Ascending aorta (tissue), 2 donors: ENCODE measurements at places on chromosomes 6 and 20.

- DNase-seq, result no peak
These were observed 1.3 kb downstream of the LYRM4 start for GRCh38 chr6:5259428-5259827.

DNA sequence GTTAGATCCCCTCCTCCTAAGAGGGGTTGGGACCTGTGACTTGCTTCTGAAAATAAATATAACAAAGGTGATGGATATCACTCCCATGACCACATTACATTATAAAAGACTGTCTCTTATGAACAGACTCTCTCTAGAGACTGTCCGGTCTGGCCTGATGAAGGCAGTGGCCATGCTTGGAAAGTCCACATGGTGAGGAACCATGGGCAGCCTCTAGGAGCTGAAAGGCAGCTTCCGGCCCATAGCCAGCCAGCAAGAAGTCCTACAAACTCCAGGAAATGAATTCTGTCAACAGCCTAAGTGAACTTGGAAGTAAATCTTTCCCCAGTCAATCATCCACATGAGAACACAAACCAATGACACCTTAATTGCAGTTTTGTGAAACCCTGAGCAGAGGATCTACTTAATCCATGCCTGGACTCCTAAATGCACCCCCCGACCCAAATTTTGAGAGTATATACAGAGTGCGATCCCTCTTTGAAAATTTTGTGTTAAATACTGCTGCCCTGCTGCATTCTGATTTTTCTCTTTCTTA, 2.2 kb upstream of the POPDC3 start:
- DNase-seq, result no peak

DNA sequence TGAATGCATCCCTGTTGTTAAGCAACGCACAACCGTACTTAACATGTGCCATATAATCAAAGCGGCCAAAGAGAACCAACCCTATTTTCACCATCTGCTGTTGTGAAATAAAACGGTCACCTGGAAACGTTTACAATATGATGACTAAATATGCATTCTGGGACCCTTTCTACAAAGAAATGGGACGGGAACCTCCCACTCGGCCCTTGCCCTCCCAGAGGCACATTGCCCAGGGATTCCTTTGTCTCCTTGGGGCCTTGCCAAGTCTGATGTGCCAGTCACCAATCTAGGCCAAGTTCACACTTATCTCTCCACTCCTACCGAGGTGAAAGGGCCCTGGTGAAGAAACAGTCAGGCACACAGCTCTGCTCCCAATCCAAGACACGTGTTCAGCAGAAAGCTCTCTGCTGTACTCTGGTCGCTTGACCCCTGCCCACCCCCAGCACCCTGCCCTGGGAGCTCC, 427.4 kb upstream of the JARID2 start:
- DNase-seq, result no peak

DNA sequence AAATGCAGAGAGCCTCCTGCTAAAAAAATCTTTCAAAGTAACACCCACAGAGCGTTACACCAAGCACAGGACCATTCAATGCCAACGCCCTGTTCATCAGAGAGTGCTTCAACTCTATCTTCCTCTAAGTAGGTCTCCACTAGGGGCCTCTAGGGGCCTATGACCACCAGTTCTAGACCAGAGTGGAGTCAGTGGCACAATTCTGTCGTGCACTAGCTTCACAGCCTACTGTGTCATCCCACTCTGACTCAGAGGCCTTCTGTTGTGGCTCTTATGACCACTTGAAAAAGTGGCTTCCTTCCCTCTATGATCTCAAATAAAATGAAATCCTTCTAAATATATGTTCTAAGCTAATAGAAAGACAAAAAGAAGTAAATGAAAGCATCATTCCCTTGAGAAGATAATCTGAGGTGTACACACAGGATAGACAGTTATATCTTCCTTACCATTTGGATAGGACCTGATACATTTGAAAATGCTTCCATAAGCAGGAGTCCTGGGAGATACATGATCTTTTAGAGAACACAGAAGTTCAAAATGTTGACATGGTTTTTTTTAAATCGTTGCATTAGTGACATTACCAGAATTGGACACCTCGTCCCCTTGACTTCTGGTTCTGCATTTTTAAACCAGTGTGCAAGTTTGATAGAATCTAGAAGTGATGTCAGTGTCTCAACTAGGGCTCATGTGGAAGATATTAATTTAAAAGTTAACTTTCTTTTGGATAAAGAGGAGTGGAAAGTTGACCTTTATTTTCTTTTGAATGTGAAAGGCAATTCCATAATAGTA, 151.9 kb downstream of the SH3BGRL2 start:
- DNase-seq, result no peak

- DNase-seq, result no peak
These were observed 217.6 kb upstream of the HDDC2 start for GRCh38 chr6:125519367-125519766.

DNA sequence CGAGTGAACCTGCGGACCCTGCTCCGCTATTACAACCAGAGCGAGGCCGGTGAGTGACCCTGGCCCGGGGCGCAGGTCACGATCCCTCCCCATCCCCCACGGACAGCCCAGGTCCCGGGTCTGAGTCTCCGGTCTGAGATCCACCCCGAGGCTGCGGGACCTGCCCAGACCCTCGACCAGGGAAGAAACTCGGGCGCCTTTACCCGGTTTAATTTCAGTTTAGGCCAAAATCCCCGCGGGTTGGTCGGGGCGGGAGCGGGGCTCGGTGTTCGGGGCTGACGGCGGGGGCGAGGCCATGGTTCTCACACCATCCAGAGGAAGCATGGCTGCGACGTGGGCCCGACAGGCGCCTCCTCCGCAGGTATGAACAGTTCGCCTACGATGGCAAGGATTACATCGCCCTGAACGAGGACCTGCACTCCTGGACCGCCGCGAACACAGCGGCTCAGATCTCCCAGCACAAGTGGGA, 46.9 kb upstream of the TRIM26 start:
- DNase-seq, result no peak

DNA sequence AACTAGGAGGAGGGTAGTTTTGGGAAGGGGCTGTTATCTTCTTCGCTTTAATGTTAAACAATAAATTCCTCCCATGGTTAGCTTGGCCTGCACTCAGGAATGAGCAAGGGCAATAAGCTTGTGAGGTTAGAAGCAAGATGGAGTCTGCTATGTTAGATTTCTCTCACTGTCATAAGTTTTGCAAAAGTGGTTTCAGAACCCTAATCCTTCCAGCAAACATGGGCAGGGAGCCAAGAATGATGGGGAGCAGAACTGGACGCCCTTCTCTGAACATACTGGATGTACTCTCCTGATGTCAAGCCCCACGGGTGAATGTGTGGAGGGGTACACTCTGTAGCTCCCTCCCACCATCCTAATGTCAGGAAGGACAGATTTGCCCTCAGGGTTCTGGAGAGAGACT, 22.3 kb downstream of the C6orf163 start:
- DNase-seq, result no peak

DNA sequence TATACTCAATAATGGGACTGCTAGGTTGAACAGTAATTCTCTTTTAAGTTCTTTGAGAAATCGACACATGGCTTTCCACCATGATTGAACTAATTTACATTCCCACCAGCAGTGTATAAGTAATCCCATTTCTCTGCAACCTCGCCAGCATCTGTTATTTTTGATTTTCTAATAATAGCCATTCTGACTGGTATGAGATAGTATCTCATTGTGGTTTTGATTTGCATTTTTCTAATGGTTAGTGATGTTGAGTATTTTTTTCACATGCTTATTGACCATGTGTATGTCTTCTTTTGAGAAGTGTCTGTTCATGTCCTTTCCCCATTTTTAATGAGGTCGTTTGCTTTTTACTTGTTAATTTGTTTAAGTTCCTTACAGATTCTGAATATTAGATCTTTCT, 66.5 kb downstream of the STK4 start:
- no peak for DNase-seq

- no peak for DNase-seq
These were observed 21.9 kb downstream of the TOP1 start for GRCh38 chr20:41050361-41051008.

DNA sequence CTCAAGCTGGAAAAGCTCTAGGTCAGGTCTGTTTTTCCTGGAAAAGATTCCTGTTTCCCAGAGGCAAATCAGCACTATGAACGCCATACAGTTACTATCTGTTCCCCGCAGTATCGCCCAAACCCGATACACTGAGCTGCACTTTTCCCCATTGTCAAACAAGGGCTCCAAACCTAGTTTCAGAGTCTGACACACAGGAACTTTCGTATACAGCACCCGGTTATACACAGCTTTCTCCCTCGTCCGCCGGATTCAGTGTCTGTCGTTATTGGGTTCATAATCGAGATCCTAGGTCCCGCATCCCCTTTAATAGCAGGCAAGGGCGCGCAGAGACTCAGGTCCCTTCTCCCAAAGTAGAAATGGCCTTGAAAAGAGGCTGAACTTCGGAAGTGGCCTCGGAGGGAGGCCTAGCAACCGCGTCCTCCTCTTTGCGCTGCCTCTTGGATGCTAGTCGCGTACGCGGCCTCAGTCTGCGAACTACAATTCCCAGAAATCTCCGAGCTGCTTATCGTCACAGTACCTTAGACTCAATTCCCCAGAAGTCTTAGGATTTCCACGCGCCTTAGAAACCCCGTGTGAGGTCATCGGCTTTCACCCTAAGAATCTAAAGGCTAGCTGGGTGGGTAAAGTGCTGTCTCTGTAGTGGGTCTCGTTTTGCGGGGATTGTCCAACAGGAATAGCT, 34.2 kb downstream of the ZNF391 start:
- no peak for DNase-seq

DNA sequence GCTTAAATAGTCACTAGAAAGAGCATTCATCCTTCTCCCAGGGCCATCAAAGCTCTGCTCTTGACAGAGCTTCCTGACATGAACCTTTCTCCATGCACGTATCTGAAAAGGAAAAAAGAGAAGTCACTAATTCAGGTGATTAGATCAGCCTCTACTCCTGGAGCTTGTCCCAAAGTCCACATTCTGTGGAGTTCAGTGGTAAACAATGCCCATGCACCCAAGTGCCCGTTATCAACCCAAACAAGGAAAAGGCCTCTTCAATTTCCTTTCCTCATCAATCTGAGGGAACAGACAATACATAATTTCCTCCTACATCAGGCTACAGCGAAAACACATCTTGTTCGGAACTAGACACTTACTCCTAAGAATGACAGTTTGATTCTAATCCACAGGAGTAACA, 129.2 kb upstream of the PCSK2 start:
- DNase-seq, result no peak

DNA sequence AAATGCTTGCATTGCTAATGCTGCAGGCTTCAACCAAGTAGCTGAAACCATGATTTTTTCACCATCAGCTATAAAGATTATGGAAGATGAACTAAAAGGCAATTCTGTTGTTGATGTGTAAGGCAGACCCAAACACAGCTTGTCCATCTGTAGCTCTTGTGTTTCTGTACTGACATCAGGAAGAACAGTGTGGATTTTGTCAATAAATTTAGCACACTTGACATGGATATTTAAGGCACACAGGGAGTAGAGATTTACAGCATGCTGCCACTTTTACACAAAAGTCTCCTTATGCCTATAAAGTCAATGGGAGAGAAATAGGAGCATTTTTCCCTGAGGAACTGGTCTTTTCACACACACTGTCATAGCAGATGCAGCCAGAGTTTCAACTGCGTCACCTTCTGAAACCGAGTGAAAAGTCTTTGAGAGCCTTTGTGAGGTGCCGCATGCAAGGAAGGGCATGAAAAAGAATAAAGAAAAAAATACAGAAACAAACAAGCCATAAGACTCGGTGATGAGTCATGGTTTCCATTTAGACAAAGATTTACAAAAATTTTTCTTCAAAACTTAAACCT, 261.4 kb upstream of the TFAP2D start:
- DNase-seq, result no peak

- no peak for DNase-seq
These were observed 38.6 kb upstream of the KIF16B start for GRCh38 chr20:16611817-16612216.

GRCh38 chr6:166025149-166025898, 142.3 kb downstream of the TBXT start:
- no peak for DNase-seq

DNA sequence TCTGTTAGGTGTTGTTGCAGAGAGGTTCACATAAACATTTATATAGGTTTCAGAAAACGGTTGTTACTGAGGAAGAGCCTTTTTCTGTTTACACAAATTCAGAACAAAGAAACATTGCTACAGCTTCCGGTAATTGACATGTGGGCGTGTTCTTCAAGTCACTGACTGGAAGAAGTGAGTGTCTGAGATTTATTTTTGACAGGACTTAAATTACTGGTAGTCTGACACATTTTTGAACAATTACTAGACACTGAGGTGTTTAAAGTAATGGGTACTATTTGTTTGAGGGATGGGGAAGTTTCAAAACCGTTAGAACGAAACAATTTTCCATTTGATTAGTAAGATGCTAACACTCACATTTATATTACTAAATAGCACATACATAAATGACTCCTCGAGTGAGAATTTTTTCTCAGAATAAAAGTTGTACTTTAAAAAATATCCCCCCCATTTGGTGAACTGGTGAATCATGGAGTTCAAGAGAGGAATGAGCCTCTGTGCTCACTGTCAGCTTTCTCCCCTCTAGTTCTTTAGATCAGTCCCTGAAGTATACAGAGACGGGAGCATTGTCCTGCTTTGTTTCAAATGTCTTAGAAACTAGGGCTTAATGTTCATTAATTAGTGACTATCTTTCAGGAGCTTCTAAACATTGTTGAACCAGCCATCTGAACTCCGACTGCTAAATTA, 98.7 kb downstream of the TSHZ2 start:
- no peak for DNase-seq

GRCh38 chr6:73873081-73873480, 177.1 kb downstream of the CD109 start:
- DNase-seq, result no peak

- DNase-seq, result peak; percentile 41
These were observed 75.7 kb upstream of the BHLHE23 start for GRCh38 chr20:63082308-63082938.

DNA sequence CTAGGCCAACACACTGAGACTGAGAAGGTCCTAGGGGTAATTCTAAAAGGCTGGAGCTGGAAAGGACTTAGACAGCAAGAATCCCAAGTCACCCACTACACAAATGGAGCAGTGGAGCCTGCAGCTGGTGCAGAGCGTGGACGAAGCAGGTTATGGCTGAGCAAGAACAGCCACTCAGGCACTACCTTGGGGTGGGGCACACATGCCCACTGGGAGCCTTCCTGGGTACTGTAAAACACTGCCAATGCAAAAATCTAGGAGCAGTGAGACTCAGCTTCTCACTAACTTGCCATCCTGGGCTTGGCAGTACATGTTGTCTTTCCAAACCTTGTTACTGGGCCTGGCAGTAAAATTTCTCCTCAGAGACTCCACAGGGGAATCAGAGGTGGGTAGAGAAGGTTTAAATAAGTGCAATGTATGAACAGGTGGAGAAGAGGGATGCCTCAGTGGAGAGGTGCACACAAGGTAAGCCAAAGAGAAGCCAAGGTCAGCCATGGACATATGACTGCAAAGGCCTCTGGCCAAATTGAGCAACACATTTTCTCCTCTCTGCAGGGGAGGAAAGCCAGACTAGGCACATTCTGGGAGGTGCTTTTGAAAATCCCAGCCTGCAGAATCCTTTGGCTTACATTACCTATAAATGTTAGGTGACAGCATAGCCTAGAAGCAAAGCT, 105.6 kb downstream of the TNFRSF21 start:
- no peak for DNase-seq
